ENCODE measurements at places on chromosomes 2 and 18.

DNA sequence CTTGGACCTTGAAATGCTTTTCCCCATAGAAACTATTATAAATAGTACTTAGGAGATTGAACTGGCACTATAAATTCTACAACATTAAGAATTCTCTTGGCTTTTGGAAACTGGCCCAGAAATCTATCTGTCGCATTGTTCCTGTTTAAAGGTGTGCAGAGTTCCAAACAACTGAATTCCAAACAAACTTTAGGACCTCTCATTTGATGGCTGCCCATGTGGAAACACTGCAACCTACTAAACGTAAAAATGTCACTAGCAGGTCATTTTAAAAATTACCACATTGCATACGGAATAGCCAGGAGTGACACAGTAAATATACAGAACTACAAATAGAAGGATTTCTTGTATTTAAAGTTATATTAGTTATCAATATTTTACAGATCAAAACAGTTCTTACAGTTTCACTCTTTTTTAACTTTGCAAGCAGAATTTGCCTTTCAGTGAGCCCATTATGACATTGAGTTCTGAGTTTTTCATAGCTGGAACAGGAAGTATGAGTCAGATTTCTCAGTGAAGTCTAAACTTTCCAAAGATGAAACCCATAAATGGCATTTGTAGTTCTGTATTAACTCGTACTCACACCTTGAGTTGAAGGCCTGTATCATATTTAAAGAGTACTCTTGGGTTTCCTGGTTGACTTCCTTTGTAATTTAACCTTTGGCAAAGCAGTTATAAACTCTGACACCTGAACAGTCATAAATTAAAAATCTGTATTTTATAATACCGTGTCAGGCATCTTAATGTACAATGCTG, 142.3 kb upstream of the BOD1L2 start:
- no peak for DNase-seq

DNA sequence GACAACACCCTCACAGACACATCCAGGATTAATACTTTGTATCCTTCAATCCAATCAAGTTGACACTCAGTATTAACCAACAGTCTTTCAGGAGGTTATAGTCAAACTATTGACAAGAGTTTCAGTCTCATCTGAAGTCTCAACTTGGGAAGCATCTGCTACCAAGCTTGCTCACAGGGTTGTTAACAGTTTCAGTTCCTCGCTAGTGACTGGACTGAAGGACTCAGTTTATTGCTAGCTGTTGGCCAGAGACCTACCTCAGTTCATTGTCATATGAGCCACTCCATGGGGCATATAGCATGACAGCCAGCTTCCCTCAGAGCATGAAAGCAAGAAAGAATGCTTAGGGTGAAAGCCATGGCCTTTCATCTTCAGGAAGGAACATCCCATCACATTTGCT, 228.6 kb downstream of the EPHA4 start:
- no peak for DNase-seq

- peak; percentile 35 for DNase-seq
These were observed 35.5 kb downstream of the ACVR1 start for GRCh38 chr2:157840568-157841156.

GRCh38 chr2:163767097-163767496, 31.3 kb upstream of the FIGN start:
- no peak for DNase-seq

- DNase-seq: no peak
These were observed 184.1 kb downstream of the PTGR3 start for GRCh38 chr18:75024871-75025270.

- DNase-seq: no peak
These were observed 111.3 kb downstream of the DCC start for GRCh38 chr18:52451256-52451655.

- no peak for DNase-seq
These were observed 132.2 kb upstream of the ZFP36L2 start for GRCh38 chr2:43358410-43359201.

- no peak for DNase-seq
These were observed 56.3 kb downstream of the EPAS1 start for GRCh38 chr2:46353509-46353908.

- DNase-seq: no peak
These were observed 17.4 kb upstream of the SLC35G4 start for GRCh38 chr18:11591957-11592356.

GRCh38 chr2:54416166-54416813, 39.8 kb upstream of the SPTBN1 start:
- DNase-seq: no peak

GRCh38 chr2:73072129-73072395, 550 bp upstream of the SFXN5 start:
- DNase-seq: no peak

DNA sequence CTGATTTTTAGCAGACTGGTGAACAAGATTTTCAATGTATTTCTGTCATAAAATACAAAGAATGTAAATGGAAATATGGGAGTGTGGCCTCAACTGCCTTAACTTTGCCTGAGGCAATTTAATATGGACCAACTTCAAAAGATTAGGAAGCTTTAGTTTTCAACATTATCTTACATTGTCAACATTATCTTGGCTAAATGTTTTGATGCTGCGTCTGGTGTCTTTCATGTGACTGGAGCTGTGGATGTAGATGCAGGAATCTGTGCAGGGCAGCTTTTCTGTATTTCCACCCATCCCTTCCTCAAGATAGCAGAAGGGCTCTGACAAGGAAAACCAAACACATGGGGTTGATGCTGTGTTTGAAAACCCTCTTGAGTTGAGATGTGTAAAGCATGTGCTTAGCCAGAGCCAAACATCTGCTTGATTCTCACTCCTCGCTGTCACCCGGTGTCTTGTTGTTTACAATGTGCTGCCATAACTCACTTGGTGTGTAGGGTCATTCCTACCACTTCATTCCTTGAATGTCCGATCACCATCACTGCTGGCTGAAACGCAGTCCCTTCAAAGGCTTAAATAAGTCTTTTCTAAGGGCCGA, 33.0 kb downstream of the COPS8 start:
- DNase-seq: peak; percentile 9

GRCh38 chr2:159131914-159132281, 154.6 kb downstream of the WDSUB1 start:
- no peak for DNase-seq

DNA sequence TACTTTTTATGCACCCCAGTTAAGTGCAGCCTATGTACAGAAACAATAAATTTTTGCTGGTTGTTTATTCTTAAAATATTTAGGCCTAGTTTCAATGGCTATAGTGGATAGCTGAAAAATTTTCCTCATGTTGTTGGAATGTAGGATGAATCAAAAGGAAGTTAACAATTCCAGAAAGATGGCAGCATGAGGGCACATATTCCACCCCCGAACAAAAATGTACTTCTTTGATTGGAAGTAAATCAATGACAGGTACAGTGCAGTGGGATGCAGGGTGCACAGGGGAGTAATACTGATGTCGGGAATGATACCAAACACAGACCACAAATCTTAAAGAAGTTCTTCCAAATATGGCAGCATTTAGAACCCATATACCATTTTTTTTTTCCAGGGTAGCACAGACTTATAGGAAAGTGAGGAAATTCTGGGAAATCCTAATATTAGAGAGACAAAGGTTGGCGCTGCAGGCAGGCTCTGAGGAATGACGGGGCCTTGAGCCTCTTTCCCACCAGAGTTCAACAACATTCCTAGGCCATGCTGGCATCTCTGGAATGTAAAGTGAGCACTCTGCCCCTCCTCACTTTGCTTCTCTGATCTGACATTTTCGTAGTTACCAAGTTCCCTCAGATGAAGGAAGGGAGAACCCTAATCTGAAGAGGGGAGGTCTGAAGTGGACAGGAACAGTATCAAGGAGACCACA, 36.6 kb upstream of the IKZF2 start:
- DNase-seq: no peak

DNA sequence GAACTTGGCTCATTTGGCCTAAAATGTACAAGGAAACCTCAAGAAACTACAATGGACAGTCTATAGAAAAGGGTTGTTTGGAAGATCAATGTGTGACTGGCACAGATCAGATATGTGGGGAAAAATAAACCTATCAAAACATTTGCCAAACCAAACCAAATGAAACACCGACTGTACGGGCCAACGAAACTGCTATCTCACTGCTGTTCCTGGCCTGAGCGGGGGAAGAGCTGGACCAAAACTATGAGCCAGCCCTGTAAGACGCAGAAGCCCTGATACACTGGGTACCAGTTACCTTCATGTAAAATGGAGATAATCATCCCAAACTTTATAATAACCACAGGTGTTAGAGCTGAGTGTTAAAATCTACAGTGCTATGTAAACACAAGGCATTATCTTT, 11.7 kb downstream of the CDC42EP3 start:
- no peak for DNase-seq

- DNase-seq: no peak
These were observed 13.1 kb downstream of the CROCC2 start for GRCh38 chr2:240919161-240919781.

DNA sequence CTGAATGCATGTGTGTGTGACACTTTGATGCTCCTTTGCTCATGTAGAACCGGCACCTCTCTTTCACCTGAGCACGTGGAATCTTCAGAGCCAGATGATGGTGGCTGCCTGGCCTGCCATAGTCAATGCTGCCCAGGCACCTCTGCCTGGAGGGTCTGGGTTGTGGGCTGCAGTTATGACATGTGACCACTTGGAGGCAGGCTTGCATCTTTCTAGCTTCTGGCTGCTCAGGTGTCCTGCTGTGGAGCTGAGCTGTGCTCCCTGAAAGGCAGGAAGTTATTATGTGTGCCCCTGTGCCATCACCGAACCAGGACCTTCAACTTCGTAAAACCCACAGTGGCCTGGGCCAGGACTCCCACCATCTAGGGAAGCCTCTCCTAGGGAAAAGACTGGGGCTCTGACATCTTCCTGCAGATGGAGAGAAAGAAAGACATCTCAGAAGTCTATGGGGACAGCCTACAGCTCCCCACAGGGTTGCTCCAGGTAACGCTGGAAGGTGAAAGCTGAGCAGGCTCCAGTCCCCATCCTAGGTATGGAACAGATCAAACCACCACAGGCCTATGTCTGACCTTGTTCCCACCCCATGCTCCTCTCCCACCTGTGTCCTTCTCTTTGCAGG, 30.2 kb downstream of the PSD4 start:
- DNase-seq: peak; percentile 55

GRCh38 chr2:146041274-146041910, 1521.5 kb upstream of the ZEB2 start:
- DNase-seq: no peak

DNA sequence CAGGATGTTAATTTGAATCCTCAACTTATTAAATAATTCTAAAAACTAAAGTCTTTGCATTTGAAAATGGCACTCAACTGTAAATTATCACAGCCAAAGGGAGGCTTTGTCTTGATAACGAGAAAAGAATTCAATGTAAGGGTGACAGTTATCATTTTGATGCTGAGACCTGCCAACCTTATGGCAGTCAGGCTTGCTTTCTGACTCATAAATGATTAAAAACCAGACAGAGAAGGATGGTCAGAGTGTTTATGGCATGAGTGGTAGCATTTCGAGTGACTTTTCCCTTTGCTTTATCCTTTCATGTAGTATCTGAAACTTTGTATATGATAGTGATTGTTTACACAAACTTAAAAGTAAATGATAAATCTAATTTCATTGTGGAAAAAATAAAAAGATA, 53.9 kb upstream of the EPC2 start:
- DNase-seq: no peak

GRCh38 chr2:241469746-241470145, 38.6 kb downstream of the STK25 start:
- DNase-seq: no peak

DNA sequence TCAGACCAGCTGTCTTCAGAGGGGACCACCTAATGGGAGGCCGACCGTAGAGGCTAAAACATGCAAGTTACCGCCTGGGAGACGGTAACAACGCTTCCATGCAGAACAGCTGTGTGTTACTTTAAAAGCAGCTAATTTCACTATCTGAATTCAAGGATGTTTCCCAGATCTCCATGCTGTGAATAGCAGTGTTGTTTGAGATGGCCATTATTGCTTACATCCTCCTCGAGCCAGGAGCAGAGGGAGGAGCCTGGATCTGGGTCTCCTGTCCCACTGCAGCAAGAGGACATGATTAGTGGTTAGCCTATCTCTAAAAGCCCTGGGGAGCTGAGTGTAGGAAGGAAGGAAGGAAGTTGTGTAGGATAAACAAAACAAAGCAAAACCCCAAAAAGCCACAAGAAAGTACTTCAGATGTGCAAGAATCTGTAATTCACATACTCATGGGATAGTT, 50.9 kb downstream of the ACTR2 start:
- DNase-seq: no peak

GRCh38 chr18:45156946-45157345, 458.3 kb upstream of the SLC14A2 start:
- DNase-seq: no peak

- no peak for DNase-seq
These were observed 138.4 kb downstream of the ZNF516 start for GRCh38 chr18:76356666-76357065.
